ENCODE measurements at places on chromosomes 11 and 22.

DNA sequence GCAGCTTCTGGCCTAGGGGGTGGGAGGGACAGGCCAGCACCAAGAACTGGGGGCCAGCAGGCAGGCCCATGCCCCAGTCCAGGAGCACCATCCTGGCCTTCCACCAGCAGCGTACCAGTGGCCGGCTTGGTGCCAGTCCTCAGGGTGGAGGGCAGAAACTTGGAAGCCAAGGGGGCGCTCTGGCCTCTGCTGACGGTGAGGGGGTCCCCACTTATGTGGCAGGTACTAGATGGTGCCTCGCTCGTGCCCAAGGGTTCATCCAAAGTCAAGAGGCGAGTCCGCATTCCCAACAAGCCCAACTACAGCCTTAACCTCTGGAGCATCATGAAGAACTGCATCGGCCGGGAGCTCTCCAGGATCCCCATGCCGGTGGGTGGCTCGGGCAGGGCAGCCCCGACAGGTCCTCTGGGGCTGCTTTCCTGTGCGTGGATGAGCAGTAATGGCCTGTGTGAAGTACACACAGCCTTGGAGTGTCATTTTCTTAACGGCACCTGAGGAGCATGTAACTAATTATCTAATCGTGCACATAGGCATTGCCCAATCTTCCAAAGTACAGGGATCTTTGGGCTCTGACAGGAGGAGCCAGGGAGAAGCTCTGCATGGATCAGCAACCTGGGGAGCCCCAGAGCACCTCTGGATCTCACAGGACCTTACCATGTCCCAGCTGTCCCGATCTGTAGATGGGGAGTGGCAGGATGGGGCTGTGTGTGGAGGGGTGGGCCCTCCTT lies 79.1 kb downstream of the MORC2 start:
- no peak for DNase-seq

DNA sequence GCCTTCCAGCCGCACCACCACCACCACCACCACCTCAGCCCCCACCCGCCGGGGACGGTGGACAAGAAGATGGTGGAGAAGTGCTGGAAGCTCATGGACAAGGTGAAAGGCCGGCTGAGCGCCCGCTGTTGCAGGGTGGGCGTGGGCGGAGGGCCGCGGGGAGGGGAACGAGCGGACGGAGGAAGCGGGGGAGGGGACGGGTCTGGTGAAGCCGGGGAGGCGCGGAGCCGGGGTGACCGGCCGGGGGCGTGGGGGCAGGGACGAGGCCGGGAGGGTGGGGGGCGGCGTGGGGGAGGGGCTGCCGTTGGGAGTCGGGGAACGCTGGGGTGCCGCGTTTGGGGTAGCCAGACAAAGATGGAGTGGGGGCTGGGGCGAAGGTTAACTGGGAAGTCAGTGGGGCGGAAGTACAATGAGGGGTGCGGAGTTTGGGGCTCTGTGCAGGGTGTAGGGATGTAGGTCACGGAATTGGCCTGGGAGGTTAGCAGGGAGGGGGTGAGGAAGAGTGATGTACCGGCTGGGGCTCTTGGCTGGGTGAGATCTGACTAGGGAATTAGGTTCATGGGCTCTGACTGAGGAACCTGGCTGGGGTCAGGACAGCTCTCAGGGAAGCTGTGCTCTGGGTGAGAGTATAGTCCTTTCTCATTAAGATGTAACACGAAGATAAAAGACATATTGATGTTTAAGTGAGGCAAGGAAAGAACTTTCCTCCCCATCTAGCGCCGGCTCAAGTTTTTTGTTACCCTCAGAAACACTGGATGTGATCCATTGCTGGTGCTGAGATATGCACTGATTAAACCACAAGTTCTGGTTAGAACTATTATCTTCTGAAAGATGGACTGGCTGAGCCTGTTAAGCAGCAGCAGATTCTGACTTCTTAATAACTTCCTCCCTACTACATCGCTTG lies 624 bp downstream of the CBL start:
- peak; percentile 37 for DNase-seq

GRCh38 chr11:2863276-2863618 lies 22.3 kb downstream of the CDKN1C start:
- DNase-seq = no peak

- no peak for DNase-seq
Measured at GRCh38 chr11:35839368-35840161, 104.3 kb upstream of the LDLRAD3 start.

DNA sequence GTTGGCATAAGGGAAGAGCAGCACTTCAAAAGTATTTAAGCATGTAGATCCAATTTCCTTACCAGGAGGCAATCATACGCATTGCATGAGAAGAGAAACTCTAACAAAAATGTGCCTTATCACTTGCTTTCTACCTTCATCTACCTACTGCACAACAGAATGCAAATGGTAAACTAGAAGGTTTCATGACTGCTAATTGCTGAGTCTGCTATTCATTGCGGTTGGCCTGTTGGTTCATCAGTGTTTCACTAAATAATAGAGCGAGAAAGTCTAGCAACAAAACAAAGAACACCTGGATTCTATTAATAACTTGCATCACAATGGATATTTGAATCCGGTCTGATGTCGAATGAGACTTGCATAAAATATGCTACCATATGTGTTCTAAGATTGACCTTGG lies 229.0 kb downstream of the OPCML start:
- DNase-seq = no peak

DNA sequence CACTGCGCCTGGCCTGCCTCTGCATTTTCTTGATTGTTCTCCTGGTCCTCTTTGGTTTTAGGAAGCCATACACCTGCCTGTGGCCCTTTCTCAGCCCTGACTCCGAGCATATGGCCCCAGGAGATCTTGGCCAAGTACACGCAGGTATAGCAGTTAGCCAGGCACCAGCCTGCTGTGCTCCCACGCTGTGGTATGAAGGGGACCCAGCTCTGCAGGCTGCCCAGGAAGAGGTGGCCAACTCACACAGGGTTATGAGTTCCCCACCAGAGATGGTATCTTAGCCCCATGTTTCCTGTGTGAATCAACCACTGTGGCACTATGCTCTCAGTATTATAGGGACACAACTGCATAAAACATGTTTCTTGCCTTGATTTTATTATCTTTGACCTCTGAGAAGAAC lies 31.1 kb downstream of the SGSM3 start:
- DNase-seq = peak; percentile 67
